EL (cell line): ENCODE measurements at places on chromosomes 12 and 14.

GRCh38 chr14:29215853-29216252 is 449.3 kb downstream of the FOXG1 start:
- no peak for DNase-seq

GRCh38 chr12:124682425-124683151 is 115.2 kb upstream of the NCOR2 start:
- DNase-seq, result no peak

DNA sequence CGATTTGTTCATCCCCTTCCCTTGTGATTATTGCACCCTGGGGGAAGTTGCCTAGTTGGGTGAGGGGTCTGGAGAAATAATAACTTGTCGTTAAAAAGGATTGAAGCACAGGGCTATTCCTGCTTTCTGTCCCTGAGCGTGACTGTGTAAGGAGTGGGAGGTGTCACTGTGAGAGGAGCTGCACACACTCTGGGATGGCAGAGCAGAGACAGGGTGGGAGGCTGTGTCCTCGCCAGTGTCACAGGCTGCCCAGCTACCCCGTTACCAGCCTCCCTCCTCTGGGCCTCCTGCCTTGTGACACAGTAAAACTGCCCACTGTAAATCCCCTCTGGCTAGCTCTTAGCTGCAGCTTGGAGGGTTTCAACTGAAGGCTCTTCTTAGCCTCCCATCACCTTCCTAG is 460.6 kb downstream of the AACS start:
- DNase-seq, result no peak

DNA sequence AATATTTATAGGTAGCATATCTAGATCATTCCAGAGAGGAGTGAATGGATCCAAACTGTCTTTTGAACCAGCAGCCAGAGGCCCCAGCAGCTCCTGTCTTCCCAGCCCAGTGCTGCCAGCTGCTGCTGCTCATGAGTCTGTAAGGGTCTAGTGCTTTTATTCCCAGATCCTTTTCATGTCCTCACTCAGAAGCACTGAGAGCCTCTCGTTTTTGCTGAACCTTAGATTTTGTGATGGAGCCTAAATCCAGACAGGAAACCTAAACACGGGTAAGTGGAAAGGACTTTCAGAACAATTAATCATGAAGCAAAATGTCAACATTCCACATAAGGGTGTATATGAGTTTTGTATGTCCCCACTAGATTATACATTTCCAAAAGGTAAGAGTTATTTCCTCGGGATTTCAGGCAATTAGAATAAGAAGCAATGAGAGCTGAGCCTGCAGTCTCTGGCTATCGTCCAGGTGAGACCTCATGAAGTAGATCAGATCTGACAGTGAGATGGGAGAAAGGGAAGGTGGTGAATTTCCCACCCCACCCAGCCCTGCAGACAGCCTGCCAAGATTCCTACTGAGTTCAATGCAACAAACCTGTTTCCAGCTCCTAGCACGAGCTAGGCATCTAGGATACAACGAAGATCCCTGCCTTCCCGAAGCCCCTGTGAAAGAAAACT is 84.4 kb downstream of the NINJ2 start:
- DNase-seq, result no peak

GRCh38 chr12:53097207-53097563 is 282 bp upstream of the IGFBP6 start:
- DNase-seq, result peak; percentile 53

GRCh38 chr14:21098892-21099595 is 589 bp upstream of the ZNF219 start:
- no peak for DNase-seq

DNA sequence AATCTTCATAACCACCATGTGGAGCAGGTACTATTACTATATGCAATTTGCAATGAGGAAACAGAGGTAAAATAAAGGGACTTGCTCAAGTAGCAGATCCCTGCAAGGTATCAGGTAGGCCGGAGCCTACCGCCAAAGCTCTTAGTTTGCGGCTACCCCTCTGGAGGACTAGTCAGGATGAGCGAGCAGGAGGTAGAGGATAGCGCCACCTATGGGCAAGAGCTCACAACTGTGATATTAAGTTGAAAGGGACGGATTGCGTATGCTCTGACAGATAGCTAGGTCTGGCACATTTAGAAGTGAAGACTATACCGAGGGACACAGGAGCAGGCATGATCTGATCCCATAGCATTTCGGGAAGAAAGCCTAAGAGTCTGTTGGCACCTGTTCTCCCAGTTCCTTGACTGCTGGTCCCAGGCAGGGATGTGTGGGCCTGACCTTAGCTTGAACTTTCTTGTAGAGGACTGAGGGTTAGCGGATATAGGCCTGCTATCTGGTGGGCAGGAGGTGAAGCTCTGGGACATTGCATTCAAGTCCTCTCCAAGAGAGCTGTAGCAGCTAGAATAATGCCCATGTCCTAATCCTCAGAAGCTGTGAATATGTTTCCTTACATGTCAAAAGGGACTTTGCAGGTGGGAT is 48.0 kb downstream of the SLC17A8 start:
- DNase-seq, result peak; percentile 59

DNA sequence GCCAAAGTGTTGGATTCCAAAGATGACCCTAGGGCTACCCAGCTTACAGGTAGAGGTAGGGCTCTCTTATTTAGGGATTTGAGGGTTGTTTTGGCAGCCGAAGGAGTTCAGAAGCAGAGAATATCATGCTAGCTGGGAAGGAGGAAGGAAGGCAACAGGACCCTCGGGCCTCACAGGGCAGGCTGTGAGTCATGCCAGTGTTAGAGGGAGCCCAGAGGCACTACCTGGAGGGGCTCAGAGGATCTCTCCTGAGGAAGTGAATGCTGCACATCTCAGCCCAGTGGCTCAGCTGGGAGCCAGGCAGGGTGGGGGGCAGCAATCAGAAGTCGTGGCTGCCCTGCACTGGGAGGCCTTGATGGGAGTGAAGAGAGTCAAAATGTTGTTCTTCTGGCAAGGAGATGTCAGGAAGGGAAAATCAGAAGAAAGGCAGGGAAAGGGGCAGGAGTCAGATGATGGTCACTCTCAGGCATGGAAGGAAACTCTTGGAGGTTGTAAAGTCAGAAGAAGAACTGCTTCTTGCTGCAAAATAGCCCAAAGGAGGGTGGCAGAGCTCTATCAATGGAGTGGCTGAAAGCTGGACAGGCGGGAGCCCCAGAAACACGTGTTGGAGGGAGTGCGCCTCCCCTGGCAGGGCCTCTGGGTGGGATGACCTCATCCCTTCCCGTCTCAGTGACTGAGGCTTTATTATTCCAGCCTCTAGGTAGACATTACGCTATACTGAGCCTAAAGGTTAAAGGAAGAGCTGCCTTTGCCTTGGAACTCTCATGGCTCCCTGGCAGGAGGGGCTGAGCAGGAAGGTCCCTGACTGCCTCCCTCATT is 141.3 kb downstream of the SMOC1 start:
- DNase-seq, result no peak

GRCh38 chr14:63223596-63223995 is 19.4 kb downstream of the RHOJ start:
- DNase-seq, result no peak

DNA sequence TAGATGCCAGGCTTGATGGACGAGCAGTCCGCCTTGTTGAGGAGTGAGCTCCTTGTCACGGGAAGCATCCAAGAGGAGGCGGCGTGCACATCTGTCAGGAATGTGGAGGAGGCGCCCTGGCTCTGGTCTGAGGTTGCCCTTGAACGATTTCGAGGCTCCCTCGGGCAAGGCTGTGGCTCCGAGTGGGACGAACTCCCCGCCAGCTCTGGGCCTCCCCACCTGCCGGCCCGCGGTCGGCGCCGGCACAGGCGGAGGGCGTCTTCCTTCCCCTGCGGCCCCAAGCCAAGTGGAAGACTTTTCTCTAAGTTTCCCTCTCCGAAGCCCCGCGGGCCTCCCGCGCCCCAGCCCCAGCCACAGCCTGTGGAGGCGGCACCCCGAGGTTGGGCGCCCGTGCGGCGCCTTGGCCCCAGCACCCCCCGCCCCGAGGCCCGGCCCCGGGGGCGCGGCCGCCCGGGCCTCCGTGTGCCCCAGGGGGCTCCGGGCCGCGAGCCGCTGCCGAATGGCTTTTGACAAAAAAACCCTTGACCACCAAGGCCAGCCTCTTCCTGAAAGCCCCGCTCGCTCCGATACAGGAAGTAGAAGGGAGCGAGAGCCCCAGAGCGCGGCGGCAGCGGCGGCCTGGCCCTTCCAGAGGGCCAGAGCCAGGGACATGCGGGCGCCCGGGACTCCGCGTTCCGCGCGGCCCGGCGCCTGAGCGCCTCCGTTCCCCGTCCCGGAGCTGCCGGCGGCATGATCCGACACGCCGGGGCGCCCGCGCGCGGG is at the start of gene RIN3:
RIN3 (plus strand) TSS at position 578 of the 762 bp plus-strand sequence; CDS start at position 730, 152 bp downstream.
- peak; percentile 78 for DNase-seq
